ENCODE measurements at places on chromosomes 3 and 15.

DNA sequence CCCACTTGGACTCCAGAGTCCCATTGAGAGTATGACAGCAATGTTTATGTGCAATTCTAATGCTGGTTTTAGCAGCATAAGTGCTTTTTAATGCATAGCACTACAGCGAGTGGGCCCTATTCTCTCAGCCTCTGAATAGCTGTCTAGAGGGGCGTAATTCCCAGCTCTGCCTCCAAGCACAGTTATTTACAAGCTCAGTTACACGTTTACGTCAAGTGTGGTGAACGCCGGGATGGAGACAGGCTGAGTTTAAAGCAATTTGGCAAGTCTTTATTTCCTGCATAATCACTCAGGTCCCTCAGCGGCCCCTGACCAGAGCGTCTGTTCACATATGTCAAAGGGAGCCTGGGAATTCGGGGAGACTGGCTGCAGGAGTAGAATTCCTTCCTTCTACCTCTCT lies 43.9 kb downstream of the SOX14 start:
- DNase-seq: no peak

DNA sequence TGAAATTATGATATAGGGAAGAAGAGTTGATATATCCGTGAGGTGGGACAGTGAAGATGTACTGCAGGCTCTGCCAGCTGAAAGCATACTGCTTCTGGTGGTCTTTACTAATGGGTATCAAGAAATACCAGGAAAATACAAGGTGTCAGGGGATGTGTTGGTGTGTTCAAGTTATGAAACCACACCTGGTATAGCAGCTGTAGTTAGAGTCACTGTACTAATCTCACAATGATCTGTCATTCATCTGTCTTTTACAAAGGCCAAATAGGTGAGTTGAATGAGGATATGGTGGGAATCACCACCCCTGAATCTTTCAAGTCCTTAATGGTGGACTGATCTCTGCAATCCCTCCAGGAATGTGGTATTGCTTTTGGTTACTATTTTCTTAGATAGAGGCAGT lies 152.7 kb downstream of the NFKBIZ start:
- DNase-seq: no peak

DNA sequence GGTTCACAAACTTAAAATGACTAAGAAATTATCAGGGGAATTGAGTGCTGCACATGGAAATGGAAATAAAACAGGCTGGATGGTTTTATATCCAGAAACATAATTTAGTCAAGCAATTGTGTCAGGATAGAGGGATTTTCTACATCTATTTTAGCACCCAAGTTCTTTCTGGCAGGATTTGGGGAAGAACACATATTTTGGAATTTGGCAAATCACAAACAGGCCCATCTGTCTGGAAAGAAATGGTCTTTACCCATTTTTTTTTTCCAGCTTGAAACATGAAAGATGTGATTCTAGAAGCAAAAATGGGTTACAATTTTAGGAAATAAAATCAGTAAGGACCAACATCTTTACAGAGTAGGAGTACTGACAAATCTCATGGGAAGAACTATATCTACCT lies 14.4 kb upstream of the UNC13C start:
- no peak for DNase-seq

DNA sequence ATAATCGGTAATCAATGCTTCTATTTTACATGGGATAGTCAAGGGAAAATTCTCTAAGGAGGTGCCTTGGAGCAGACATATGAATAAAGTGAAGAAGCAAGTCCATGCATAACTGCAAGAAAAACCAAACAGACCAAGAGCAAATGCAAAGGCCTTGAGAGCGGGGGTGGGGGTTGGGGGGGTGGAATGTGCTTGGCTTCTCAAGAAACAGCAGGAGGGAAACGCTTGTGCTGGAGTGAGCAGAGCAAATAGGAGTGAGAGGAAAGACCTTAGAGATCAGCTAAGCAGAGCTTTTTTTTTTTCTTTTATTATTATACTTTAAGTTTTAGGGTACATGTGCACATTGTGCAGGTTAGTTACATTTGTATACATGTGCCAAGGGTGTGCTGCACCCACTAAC lies 260.8 kb downstream of the ARPP21 start:
- DNase-seq: no peak

DNA sequence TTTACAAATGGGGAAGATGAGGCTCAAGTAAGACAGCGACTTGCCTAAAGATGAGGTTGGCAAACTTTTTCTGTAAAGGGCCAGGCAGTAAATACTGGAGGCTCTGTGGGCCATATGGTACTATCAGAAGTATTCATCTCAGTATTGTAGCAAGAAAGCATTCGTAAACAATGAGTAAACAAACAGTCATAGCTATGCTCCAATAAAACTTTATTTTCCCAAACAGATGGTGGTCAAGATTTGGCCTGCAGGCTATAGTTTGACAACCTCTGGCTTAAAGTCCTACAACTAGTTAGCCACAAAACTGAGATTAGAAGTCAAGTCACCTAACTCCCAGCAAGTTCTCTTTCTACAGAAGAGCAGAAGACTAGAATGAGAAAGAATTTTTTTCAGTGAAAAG lies 177.0 kb upstream of the NECTIN3 start:
- DNase-seq: no peak

DNA sequence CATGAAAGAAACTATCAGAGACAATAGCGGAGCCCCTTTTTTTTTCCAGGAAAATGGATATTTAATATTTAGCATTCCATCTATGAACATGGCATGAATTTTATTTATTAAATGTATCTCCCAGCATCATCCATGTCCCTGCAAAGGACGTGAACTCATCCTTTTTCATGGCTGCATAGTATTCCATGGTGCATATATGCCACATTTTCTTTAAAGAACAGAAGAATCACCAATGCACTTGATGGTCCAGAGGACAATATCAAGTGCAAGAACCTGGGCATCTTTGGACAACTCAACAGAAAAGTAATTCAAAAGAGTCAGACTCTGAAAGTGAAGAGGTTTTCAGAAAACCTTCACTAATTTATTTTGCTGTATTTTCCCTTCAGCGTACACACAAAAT lies 133.0 kb upstream of the SLC7A14 start:
- DNase-seq: no peak

DNA sequence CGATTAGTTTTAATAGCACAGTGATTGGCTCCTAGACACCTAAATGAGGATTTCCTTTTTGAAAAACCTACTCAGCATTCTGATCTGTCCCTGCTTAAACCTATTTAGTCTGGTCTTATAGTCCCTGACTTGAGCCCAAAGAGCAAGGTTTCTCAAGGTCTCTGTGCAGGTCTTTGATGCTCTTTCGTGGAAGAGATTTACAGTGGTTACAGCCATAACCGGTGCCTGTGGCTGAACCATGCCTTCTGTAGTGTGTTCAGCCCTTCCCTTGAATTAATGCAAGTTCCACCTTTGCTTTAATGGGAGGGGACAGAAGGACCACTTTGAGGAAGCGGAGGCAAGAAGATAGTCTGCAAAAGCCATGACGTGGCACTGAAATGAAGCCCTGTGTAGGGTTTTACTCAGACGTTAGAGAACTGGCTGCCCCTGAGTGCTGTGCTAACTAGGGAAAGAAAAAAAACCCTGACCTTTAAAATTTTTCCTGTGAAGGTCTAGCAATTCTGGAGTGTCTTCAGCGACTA lies 43.0 kb downstream of the ZBTB38 start:
- DNase-seq: no peak

DNA sequence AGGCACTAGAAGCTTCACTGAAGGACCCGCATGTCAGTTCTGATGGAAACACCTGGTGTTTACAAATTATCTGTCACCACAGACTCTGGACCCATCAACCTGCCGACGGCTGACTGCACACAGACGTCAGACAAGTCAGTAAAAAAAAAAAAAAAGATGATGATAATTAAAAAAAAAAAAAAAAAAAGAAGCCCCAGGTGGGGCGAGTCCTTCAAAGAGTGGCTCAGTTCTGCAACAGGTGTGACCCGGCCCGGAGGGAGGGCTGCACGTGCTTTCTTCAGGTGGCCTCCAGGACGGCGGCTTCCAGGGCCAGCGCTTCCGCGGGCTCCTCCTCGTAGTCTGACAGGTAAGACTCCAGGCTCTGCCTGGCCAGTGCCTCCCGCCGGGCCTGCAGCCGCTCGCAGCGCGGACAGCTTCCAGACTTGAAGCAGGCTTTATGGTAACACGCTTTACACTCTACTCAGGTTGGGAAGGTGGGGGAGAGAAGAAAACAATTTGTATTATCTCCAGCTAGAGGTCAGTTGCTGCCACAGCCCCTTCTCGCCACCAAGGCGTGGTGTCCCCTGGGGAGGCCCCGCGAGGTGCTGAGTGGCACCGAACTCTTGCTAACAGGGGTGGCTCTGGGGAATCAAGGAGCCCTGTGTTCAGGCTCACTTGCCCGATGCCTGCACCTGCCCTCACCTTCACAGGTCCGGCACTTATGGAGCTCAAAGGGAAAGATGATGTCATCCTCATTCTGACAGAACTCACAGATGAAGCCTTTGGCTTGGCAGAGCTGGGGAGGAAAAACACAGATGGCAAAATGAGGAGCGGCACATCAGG lies 61.8 kb downstream of the RUBCN start:
- no peak for DNase-seq

DNA sequence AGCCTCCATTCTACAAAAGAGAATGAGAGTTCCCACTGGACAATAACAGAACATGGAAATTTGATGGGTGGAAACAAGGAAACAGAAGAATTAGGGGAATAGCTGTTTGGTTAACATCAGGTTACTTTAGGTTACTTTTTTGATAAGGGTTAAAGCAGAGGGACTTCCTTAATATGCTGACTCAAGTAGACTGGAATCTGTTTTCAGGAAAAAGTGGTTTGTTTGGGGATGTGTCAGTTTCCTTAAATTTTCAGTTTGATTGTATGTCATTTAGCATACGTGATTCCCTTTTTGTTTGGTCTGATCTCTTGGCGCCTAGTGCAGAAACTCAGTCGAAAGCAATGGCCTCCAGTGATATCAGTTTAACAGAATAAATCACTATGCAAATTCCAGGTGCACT lies 411.8 kb upstream of the GRM7 start:
- no peak for DNase-seq
